ENCODE measurements at places on chromosomes 4 and X. TPM values are rescaled to one million over a fixed set of nuclear protein-coding genes. Genes with fewer than 3 reads are reported as not detected.

GRCh38 chr4:112403101-112403945, 106.2 kb downstream of the ALPK1 start:
- no peak for DNase-seq

TMPRSS11A gene
- not detected for total RNA-seq

DNA sequence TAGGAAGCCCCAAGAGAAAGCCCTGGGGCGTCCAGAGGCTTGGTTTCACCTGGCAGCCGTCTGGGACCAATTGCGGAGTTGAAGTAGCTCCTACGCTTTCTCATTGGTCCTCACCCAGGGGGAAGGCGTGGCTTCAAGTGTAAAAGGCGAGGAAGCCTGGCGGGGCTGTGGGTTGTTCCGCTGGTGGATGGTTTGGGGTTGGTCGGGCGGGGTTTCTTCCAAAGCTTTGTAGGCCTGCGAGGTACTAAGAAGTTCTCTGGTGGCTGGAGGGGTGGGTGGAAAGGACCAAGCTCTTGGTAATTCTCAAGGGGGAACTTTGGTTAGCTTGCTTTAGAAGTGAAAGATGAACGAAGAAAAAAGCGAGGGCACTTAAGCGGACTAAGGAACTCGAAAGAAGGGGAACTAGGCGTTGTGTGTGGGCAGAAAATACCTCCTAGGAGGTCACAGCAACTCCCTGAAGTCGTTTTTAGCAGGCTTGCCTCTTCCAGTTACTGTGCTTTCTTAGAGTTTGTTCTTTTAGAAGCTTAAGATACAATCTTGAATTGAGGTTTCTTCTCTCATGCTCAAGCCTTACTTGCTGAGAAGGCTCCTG, 36.6 kb downstream of the CCNG2 start:
- peak; percentile 35 for DNase-seq

SEC24D gene
- total RNA-seq, result 58.7 TPM

FRMPD3 gene
- 0.26 TPM for total RNA-seq

TMPRSS11B gene
- not detected for total RNA-seq

UGT2B11 gene
- not detected for total RNA-seq

- DNase-seq, result no peak
These were observed 97.7 kb downstream of the DGKK start for GRCh38 chrX:50372966-50373365.

DNA sequence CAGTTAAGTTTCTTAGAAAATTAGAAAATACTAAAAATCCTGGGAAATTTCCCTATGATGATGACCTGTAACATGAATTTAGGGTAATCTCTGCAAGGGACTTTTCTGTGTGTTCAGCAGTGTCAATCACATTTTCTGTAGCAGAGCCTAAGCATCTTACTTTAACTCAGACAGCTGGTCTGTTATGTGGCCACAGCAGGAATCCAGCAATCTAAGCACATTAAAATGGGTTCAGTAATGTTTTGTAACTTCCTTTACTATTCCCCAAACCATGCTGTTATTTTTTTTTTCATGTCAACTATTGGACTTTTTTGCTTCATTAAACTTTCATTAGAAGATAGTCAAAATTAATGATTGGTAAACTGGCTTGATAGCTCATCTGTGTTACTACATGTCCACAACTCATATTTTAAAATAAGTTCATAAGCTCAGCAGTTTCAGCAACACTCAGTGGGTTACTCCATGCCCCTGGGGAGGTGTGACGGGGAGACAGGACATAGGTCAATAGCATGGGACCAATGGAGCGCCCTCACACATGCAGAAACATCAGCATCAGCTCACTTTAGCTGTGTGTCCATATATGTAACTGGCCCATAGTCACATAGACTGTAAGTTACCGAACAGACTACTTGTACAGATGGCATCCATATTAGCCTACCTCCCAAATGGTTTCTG, 168.0 kb upstream of the PACRGL start:
- DNase-seq, result no peak

DNA sequence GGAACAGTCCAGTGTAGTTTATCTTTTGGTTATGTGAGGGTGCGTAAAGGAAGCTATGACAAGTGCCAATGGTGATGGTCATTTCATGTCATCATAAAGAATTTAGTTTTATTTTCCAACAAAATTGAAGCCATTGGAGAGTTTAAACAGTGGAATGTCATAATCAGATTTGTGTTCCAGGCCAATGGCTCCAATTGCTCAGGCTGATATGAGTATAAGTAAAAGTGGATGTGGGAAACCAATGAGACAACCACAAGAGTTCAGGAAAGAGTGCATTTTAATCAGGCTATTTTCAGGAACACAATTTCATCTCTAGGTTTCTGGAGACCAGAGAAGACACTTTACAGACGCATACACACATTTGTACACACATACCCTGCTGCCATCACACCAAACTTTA, 20.7 kb downstream of the SPANXC start:
- no peak for DNase-seq

- peak; percentile 19 for DNase-seq
These were observed 35.2 kb downstream of the STAP1 start for GRCh38 chr4:67593741-67594175.

DNA sequence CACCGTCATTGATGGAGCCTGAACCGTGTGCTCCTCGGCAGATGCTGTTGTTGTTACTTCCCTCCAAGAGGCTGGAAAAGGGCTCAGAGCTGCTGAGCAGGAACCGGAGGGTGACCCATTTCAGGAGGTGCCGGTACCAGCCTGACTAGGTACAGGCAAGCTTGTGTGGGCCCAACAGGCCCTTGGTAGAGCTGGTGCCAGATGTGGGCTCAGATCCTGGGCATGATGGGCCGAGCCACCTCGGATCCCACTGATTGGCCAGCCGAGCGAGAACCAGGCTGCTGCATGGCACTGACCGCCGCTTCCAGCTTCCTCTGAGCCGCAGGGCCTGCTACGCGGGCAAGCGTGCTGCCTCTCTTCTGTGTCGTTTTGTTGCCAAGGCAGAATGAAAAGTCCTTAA, 33.7 kb downstream of the NOP14 start:
- no peak for DNase-seq

CXCL8 gene
- 3.9 TPM for total RNA-seq

DNA sequence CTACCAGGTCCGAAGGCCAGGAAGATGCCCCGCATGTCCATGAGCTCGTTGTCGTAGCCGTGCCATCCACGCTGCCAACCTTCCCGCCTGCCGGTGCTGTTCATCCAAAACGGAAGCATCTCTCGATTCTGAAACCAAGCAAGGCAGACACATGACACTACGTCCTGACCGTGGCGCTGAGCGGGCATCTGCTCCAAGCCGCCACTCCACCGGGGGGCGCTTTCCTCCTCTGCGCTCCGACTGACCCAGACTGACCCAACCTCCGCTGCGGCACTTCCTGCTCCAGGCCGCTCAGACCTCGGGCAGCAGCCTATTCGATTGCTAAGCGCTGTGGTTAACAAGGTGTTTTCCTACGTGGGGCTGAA, 120.5 kb downstream of the ENPP6 start:
- DNase-seq, result no peak

DNA sequence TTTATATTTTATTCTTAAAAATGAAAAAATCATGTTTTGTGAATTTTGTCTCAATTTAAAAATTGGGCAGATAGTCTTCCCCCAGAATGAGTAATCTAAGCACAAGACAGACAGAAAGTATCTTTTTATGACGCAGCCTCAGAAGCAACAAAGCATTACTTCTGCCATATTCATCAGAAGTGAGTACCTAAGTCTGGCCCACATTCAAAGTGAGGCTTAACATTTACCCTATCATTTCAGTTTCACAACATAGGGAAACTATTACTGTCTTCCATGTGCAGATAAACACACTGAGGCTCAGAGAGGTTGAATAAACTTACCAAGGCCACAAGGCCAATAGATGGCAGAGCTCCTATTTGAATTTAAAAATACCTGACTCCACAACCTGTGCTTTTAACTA, 4.4 kb upstream of the PRDX4 start:
- DNase-seq, result no peak

- DNase-seq, result no peak
These were observed 224.1 kb downstream of the SHROOM3 start for GRCh38 chr4:76659103-76659490.

GRCh38 chrX:123230798-123231197, 46.7 kb downstream of the GRIA3 start:
- DNase-seq, result no peak

NAP1L2 gene
- 3.4 TPM for total RNA-seq

GRCh38 chr4:1864076-1865008, 6.9 kb upstream of the NSD2 start:
- DNase-seq, result no peak

Data from body of pancreas (tissue), 4 donors.